K562 (cell line): ENCODE measurements at places on chromosomes 4 and X.

- no peak for DNase-seq
Measured at GRCh38 chrX:44948406-44948805, 75.4 kb downstream of the KDM6A start.

DNA sequence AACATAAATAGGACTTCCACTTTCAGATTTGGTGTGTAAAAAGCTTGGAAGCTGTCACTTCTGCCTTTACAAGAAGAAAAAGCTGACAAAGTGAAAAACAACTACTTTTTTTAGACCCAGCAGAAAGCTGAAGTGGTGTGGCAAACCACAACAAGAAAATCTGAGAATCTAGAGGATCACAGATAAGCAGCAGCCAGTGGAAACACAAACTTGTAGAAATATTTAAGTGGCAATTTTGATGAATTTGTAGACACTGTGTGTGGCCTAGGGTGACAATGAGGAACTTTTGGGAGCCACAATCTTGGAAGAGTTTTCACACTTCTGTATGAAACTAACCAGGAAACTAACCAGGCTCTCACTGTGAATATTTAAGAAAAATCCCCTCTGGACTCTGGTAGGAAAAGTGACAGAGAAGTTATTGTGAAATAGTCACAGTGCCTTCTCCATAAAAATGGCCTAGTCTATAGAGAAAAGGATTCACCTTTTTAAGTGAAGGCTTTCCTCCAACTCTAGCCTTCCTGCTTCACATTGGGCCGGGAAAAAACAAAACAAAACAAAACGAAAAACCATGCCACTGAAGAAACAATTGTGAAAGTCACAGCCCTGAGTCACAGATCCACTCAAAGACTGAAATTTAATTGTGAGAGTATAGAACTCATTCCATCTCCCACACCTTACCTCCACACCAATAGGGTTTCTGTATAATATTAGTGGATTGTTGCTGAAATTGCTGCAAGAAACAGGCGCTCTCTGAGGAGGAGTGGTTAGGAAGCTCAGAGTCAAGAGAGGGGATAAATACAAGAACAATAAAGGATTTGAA lies 26.7 kb upstream of the GUCY1A1 start:
- no peak for DNase-seq

DNA sequence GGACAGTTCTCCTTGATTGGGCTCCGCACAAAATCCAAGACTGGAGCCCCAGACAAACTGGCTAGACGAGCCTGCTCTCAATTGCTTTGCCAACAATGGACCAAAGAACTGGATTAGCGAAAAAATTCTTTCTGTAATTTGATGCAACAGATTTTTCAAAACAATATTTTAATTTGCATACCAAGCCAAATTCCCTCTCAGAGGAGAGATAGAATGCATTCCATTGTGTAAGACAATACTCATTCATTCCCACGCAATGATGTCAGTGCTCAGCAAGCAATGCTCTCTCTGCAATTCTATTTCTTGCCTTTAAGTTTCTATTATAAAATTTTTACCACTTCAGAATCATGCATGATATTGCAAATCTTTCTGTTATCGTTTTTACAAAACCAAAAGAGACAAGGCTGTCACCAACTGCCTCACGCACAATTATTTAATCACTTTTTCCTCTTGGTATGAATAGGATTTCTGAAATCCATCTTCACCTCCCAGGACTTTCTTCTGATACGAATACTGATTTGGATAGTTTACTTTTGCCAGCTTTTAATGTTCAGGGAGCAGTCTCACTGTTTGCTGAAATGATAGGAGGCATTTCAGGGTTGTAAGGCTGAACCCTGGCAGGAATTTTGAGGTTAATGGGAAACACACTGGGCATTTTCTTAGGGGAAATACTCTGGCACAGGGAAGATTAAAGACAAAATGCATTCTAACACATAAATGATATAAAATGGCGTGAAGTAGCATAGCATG lies 46.1 kb upstream of the HCCS start:
- DNase-seq = no peak

- peak; percentile 11 for DNase-seq
Measured at GRCh38 chr4:125741825-125742452, 427.2 kb downstream of the FAT4 start.

GRCh38 chr4:19379191-19379708 lies 872.5 kb upstream of the SLIT2 start:
- DNase-seq = no peak

GRCh38 chr4:42480717-42481116 lies 83.4 kb downstream of the SHISA3 start:
- DNase-seq = no peak

GRCh38 chr4:74121643-74122579 lies 22.9 kb upstream of the CXCL2 start:
- no peak for DNase-seq

DNA sequence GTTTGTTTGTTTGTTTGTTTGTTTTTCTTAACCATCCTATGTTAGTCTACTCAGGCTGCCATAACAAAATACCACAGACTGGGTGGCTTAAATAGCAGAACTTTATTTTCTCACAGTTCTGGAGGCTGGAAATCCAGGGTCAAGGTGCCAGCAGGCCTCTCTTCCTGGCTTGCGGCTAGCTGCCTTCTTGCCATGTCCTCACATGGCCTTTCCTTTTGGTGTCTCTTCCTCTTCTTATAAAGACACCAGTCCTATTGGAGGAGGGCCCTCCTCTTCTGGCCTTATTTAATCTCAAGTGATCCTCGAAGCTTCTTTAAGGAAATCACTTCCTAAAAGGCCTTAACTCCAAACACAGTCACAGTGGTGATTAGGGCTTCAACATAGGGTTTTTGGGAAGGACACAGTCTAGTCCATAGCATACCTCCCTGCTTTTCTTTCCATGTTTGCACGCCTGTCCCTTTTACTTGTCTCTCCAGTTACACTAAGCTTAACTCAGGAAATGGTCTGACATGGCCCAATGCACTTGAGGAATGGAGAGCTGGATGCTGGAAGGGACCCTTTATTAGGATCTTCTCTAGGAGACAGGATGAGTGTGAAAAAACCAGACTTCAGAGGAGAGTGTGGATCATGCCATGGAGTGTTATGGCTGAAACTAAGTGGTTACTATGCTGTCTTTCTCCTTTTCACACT lies 36.0 kb upstream of the MGST2 start:
- no peak for DNase-seq

- no peak for DNase-seq
Measured at GRCh38 chrX:39813631-39814277, 284.0 kb downstream of the BCOR start.

DNA sequence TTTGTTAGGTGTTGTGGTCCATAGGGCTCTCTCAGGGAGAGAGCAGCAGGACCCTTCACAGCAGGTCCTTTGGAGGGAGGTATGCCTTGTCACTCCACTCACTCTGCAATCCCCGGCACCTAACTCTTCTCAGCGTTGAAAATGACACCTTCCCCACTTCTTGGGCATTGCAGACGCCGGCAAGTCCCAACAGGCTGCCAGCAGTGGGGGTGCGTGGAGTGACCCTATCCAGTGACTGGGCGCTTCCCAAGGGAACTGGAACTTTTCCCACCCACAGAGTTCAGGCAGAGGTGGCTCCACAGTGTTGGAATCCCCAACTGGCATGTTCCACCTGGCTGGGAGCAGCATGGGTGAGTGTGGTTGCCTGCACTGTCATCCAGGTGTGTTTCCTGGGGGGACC lies 705.1 kb upstream of the FRG1 start:
- no peak for DNase-seq

- peak; percentile 51 for DNase-seq
Measured at GRCh38 chrX:123959281-123960063, 2.0 kb upstream of the STAG2 start.

DNA sequence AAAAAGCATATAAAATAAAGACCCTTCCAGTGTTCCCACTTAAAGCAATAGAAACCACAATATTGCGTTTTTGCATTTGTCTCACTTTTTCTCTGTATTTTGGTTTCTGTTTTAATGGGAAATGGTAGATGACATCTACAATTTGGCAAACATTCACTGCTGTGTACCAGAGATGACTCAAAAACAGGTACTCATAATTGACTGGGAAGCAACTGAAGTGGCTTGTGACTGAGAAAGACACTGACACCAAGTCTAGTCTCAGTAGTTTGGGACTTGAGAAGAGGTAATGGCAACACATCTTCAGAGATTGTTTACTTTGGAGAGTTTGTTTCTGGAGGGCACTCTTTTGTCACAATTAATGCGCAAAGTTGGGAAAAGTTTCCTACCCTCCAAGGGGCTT lies 42.0 kb downstream of the AREG start:
- no peak for DNase-seq

DNA sequence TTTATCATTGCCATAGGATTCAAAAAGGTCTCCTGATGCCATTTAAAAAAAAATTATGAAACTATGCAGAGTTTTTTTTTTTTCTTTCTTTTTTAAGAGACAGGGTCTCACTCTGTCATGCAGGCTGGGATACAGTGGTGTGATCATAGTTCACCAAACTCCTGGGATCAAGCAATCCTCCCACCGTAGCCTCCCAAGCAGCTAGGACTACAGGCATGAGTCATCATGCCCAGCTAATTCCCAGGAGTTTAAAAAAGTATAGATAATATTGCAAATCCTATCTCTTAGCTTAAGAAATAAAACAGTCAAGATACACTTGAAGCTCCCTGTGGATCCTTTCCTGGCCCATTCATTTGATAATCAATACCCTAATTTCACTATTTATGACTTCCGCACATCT lies 58.6 kb upstream of the PRSS48 start:
- no peak for DNase-seq

DNA sequence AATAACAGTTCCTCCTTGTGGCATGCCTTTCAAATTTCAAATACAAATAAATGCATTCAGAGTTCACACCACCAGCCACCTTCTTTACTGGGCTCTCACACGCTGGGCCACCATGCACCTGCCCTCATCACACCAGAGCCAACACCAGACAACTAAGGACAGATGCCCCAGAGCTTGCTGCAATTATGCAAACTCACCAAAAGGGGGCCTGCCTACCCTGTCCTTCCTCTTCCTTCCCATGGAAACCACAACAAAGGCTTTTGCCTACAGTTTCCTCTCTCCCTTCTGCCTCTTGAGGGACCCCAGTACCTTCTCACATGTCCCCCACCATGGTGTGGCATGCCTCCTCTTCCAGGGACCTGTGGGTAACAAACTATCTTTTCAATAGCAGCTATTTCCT lies 1333.9 kb upstream of the TENM3 start:
- DNase-seq = no peak

GRCh38 chr4:163613383-163613782 lies 118.9 kb downstream of the TMA16 start:
- no peak for DNase-seq

- no peak for DNase-seq
Measured at GRCh38 chr4:121070696-121071639, 1.4 kb downstream of the NDNF start.

DNA sequence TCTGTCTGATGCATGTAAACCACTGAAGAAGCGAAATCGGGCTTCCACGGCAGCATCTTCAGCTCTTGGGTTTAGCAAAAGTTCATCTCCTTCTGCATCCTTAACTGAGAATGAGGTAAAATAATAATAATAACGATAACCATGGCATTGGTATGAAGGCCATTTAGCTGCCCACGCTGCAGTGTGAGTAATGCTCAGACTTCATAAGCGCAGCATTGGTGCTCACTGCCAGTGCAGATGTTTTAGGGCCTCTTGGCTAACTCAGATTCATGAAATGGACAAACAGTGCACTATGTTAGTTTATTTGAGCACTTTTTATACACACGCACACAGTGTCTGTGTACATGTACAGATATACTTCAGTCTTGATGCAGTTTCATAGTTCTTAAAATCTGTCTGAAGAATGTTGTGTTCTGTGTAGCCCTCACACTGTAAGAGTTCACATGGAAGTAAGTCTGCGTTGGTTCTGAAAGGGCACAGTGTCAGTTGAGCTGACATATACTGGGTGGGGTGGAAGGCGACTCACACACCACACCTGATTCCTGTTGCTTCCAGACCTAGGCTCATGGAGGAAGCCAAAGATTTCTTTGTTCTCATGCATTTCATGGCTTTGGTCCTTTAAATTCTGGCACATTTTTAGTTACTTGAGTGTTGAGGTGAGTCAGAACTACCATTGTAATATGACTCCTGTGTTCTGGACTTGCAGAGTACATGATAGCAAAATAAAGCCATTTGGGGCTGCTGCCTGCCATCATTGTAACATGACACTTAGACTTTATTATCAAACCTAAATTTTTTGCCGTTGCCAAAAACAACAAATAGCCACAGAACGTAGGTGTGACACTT lies 68.7 kb downstream of the NSD2 start:
- DNase-seq = no peak

DNA sequence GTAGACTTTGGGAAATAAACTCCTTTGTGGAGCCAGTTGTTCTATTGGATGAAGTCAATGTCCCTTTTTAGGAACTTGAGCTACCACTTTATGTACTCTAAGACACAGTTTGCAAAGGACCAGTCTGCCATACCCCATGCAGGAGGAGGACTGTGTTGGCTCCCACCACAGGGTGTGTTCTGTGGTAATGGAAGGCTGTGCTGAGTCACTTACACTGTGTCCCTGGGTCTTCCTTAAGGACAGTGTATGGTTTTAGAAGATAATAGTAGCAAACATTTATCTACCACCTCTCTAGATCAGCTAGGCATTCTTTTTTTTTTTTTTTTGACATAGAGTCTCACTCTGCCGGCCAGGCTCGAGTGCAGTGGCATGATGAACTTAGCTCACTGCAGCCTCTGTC lies 184.0 kb upstream of the PGRMC2 start:
- peak; percentile 52 for DNase-seq

- no peak for DNase-seq
Measured at GRCh38 chrX:136754651-136755050, 26.1 kb downstream of the ARHGEF6 start.

- DNase-seq = no peak
Measured at GRCh38 chr4:157294575-157294974, 74.0 kb downstream of the GRIA2 start.

DNA sequence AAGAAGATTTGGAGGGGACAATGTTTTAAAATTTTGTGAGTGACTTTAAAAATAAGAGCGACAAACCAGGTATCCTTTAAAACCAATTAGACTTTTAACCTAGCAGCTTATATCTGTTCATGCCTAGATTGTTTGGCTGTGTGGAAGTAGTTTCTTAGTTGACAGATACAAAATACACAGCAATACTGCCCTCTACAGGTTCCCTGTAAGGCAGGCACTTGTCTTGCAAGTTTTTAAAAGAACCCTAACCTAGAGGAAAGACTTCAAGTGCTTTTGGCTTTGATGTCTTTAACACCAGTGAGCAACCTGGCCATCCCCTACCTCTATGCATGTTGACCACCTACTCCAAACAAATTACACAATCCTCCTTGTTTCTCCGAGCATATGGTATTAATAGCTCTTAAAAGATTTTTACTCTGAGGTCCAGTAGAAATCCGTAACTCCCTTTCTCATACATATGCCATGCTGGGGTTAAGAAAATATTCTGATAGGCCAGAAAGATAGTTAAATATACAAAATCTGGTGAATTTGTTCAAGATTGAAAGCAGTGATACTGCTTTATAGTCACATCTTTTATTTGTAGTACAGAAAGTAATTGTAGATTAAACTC lies 273.0 kb downstream of the ARHGAP24 start:
- DNase-seq = peak; percentile 40

- DNase-seq = peak; percentile 54
Measured at GRCh38 chr4:18689308-18690115, 668.0 kb upstream of the LCORL start.

GRCh38 chrX:3461397-3462165 lies 115.1 kb upstream of the MXRA5 start:
- no peak for DNase-seq

- no peak for DNase-seq
Measured at GRCh38 chrX:17020851-17021821, 74.7 kb downstream of the REPS2 start.
